Tibial nerve (tissue), 4 donors: ENCODE measurements at places on chromosomes 3 and 15. TPM values are rescaled to one million over a fixed set of nuclear protein-coding genes. Genes with fewer than 3 reads are reported as not detected.

Gene KBTBD12
- total RNA-seq, result 0.30 TPM

- H3K4me3 ChIP-seq, result no peak overlapping the region
- no peaks in the 10 kb centered on the region for H3K27me3 ChIP-seq
- DNase-seq, result no peak
- no peak overlapping the region for H3K27ac ChIP-seq
Observed at GRCh38 chr15:63560741-63561448, 36.3 kb upstream of the FBXL22 start.

GRCh38 chr3:179438841-179439240, 12.4 kb downstream of the GNB4 start:
- no peaks in the 10 kb centered on the region for H3K27me3 ChIP-seq
- no peak for DNase-seq
- peak overlapping the region; percentile 52 for H3K27ac ChIP-seq
- H3K4me3 ChIP-seq, result no peak overlapping the region

DNA sequence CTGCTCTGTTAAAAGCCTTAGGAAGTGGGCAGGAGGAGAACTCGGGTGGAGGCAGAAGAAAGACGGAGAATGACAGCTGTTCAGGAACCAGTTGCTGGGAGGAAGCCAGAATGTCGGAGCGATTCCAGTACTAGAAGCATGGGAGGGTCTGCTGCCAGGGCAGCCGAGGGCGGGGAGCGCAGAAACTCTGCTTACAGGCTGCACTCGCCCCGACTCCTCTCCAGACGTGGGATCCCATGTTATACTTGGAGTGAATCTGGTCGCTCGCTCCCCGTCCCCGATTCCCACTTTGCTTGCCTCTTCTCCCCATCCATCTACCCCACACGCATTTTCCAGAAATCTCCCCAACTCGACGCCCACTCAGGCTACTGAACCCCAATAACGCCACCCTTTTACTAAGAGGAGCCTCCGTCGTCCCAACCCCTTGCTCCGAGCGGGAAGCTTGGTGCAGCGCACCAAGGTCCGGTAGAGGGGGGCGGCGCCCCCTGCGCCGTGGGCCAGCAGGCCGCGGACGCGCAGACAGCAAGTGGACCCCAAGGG, 665 bp downstream of the GATM start:
- H3K4me3 ChIP-seq, result peak overlapping the region; percentile 69
- H3K27ac ChIP-seq, result peak overlapping the region; percentile 80
- no peaks in the 10 kb centered on the region for H3K36me3 ChIP-seq
- H3K27me3 ChIP-seq, result no peaks in the 10 kb centered on the region
- DNase-seq, result peak; percentile 18

DNA sequence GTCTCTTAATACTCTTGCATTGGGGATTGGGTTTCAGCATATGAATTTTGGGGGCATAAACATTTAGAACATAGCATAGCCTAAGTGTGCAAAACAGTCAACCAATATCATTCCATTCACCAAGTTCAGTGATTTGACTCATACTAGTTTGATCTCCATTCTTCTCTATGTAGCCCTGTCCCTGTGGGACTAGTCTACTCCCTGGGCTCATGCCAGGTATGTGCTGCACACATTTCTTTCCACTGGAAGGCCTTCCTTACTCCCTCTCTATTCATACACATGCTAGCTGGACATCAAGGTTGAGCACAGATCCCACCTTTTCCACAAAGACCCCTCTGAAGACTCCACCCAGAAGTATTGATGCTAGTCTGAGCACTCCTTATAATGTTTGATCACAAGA, 5.1 kb downstream of the ZDHHC23 start:
- DNase-seq, result no peak
- H3K4me3 ChIP-seq, result no peak overlapping the region
- H3K27ac ChIP-seq, result no peak overlapping the region
- H3K27me3 ChIP-seq, result no peaks in the 10 kb centered on the region
- no peaks in the 10 kb centered on the region for H3K4me1 ChIP-seq
- no peaks in the 10 kb centered on the region for H3K36me3 ChIP-seq
